Left ventricle myocardium superior (tissue), 1 donor: ENCODE measurements at places on chromosomes 1 and 21.

GRCh38 chr21:45618846-45619485 lies 24.6 kb upstream of the PCBP3 start:
- DNase-seq, result no peak

- DNase-seq, result no peak
Measured at GRCh38 chr1:206930210-206930798, 8.6 kb upstream of the FCMR start.

DNA sequence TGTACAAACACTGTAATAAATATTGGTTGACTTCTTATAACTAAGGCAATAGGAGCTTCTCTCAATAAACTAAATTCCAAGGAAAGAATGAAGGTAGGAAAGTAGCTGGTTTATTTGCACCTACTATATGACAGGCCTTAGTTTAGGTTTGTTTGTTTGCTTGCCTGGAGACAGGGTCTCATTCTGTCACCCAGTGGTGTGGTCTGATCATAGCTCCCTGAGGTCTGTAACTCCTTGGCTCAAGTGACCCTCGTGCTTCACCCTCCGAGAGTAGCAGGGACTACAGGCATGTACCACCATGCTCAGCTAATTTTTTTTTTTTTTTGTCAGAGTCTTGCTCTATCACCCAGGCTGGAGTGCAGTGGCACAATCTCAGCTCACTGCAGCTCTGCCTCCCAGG lies 1.9 kb upstream of the EDARADD start:
- DNase-seq, result no peak

DNA sequence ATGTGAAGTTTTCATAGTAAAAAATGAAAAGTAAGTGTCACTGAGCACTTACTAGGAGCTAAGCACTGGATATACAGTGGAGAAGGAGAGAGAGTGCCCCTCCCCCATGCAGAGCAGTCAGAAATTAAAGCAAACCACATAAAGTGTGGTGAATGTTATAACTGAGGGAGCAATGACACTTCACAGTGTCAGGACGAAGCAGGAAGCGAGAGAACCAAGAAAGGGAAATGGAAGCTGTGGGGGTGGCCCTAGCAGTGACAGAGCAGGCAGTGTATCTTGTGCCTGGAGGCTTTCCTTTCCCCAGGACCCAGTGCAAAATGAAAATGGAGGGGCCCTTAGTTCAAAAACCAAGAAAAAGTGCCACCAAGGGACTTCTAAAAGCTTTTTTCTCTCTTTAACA lies 21.5 kb upstream of the RCAN3 start:
- no peak for DNase-seq

DNA sequence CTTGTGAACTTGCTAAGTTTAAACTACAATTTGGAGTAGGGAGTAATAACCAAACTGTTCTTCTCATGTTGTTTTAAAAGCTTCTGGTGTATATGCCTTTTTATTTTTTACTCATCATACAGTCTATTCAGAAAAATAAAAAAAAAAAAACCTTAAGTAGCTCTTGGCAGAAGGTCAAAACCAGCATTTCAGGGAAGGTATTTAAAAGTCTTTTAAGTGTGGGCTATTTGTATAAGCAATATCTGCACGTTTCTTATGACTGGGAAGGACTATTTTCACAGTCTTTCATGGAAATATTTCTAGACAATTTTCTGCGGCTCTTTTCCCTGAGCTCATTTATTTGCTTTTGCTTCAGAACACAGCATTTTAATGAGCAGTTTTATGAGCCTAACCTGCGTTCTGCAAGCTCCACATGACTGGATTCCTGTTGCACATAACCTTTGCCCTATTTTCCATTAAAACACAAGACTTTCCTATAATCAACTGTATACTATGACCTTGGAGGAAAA lies 60.9 kb upstream of the C1orf105 start:
- no peak for DNase-seq

DNA sequence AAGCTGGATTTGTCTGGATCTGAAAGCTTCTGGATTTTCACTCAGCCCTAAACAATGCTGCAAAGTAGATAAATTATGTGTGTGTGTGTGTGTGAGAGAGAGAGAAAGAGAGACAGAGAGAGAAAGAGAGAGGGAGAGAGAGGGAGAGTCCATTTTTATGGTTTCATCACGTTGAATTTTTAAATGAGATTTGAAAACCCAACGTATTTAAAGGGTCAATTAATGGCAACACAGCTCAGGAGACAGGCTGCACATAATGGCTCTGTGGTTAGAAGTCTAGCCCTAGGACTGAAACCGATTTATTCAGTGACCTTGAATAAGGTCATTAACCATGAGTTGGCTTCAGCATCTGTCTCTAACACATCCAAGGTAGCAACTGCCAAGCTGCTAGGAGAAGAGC lies 35.3 kb upstream of the FMN2 start:
- no peak for DNase-seq

GRCh38 chr1:246837418-246838117 lies 94.2 kb downstream of the AHCTF1 start:
- DNase-seq, result no peak

- DNase-seq, result no peak
Measured at GRCh38 chr1:156993426-156994147, 52.0 kb downstream of the ARHGEF11 start.

DNA sequence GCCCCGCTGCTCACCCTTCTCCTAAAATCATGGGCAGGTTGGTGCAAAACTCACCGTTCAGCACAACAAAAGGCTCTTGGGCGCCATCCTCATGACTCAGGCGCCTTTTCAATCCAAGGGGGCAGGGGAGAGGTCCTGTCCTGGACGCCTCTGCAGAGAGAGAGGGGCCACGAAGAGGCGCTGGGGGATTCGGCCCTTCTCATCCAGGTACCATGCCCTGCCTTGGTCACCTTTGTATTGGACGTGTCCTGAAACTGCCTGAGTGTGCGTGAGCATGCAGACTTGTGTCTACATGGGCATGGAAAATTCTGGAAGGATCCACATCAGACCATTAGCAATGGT lies 53.5 kb downstream of the SLC37A1 start:
- no peak for DNase-seq

DNA sequence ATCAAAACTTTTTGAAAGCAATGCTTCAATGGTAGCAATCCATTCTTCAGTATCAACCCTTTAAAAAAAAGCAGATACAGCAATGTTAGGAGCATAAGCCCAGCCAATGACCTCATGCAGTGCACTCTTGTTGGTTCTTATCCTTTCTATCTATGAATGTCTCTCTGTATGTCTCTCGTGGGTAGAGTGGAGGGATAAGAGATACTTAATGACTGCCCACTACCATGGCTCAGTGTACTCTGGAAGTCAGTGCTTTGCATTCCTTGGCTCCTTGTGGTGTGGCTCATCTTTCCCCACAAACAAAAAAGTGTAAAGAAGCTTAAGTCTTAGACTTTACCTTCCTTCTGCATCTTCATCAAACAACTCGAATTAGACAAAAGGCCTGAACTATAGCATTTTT lies 50.3 kb downstream of the PCSK9 start:
- no peak for DNase-seq

DNA sequence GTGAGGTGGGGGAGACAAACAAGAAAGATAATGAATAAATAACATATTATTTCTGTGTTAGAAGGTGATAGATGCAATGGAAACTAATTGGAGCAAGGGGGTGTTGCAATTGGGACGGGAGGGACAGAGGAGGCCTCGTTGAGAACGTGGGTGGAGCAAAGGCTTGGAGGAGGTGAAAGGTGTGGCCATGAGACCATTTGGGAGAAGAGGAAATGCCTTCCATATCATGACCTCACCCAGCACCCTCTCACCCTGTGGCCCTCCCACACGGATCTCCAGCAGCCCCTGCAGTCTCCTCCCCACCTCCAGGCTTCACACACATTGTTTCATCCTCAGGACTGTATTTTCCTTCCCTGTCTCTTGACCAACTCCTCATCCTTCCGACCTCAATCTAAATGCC lies 85.3 kb upstream of the ARHGAP29 start:
- DNase-seq, result no peak

GRCh38 chr1:201279313-201279712 lies 4.0 kb upstream of the PKP1 start:
- DNase-seq, result peak; percentile 55

DNA sequence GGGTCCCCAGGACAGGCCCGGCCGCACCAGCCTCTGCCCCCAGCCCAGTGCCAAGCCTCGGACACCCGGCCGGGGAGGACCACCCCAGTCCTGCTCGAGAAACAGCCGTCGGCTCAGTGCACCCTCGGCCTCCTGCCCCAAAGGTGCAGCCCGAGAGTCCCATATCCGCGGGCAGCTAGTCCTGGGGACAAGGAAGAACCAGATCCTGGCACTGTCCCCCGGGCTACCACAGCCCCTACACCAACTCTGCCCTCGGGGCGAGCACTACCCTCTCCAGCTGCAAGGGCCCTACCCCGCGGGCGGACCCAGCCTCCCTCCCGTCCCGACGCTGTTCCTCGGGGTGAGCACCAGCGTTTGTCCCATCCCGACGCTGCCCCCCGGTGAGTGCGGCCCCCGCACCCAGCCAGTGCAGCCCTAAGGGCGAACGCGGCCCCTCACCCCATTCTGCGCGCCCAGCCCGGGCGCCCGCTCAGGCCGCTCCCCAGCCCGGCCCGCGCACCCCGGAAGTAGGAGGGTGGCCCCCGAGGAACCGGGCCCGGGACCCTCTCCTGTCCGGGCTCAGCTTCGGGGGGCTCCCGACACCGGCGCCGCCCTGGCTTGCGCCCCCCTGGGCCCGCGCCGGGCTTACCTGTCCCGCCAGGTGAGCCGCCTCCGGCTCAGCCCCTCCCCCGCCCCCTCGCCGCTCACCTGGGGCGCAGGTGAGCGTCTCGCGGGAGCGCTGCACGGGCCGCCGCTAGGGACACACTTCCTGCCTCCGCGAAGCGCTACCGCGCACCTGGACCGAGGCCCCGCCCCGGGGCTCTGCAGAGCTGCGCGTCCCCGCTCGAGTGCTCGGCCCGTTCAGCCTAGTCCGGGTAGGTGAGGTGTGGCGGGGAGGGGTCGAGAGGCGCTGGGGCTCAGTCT lies at the start of gene KDF1:
KDF1 (minus strand) TSS at position 747 of the 903 bp plus-strand sequence. CDS start 8,088 bp downstream, outside the sequence.
- peak; percentile 40 for DNase-seq

GRCh38 chr21:42160111-42160721 lies 58.7 kb upstream of the ABCG1 start:
- no peak for DNase-seq

DNA sequence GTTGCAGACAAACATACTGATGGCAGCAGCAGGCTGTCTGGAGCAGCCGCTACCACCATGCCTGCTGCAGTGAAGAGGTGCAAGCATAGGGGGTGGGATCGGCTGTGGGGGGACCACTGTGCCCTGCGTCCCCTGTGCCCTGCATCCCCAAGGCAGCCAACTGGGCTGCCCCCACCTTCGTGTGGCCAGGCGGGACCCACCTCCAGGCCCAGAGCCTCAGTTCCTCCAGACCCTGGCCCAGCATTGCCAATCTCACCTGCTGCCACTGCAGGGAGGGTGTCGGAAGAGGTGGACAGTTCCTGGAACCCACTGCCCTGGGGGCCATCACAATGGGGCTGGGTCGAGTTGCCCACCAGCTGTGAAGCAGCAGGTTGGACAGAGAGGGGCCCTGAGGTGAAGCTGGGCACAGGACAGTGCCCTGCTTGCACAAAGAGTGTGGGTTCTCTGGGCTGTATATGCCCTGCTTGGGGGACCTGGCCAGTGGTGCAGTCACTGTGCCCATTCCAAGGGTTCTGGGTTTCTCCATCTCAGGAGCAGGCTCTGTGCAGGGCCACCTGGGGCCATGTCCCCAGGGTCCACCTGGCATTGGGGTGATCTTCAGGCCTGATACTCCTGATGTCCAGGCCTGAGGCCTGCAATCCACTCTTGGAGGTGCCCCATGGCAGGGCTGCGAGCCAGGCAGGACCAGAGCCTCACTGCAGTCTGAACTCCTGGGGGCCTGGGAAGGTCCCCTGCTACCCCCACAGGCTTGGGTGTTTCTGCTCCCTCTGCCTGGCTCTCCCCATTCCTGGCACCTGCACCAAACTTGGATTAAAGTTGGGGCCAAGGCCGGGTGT lies 261.4 kb upstream of the NRIP1 start:
- no peak for DNase-seq

DNA sequence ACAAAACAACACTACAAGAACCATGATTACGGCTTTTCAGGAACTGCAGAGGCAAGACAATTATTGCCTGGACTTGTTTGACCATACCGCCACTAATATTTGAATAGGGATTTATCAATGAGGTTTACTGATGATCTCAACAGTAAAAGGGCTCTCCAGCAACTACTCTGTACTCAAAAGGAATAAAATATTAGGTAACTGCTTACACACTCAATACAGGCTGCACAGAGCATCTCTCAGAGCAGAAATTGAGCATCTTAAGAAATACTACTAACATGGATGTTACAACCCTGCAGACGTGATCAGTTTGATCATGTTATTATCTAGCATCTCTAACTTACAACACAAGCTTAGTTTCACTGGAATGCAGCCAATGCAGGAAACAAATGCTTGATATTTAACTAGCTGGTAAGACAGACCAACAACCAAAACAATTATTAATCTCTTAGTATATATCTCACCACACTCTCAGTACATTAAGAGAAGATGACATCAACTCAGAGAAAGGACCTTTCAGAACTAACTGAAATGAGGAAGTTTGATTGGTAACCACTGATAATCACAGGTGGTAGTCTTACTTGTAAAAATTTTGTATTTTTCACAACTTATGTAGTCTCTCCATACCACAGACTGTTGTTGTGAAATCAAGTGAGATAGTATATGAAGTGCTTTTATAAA lies 52.2 kb downstream of the PUM1 start:
- no peak for DNase-seq

- DNase-seq, result no peak
Measured at GRCh38 chr1:88935522-88936222, 44.3 kb upstream of the GTF2B start.

- no peak for DNase-seq
Measured at GRCh38 chr1:46423574-46424240, 29.6 kb downstream of the FAAH start.

DNA sequence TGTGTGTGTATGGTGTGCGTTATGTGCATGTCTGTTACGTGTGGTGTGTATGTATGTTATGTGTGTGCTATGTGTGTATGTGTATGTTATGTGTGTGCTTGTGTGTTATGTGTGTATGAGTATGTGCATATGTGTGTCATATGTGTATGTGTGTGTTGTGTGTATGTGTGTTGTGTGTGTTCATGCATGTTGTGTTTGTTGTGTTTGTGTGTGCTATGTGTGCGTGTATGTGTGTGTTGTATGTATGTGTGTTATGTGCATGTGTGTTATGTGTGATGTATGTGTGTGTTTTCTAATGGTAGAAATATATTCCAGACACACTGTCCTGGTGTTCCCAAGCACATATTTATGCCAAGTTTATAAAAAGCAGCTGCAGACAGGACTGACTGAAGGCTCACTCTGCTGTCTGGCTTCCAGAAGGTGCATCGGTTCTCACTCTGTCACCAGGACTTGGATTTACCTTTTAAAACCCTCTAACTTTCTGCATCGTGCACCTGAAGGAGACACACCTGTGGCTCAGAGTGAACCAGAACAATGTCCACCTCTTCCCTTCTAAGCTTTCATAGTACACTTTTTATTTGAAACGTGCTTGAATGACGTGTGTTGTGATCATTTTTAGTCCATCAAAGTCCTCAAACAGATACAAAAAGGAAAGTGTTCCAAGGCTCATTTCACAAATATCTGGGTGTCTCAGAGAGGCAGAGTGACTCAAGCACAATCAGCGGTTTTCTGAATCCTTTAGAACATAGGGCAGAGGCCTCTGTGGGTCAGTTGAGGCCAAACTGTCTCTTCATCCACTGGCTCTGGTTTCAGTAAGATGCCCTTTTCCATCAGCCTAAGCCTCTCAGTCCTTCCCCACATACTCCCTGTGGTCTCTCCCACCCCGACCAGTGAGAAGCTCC lies 49.9 kb downstream of the TOMM20 start:
- DNase-seq, result no peak
